ENCODE measurements at places on chromosomes 4 and X.

GRCh38 chr4:157918036-157918832 is 254.6 kb downstream of the GASK1B start:
- no peaks in the 10 kb centered on the region for H3K4me1 ChIP-seq
- no peak for DNase-seq
- H3K27ac ChIP-seq, result no peak overlapping the region
- H3K27me3 ChIP-seq, result no peaks in the 10 kb centered on the region

DNA sequence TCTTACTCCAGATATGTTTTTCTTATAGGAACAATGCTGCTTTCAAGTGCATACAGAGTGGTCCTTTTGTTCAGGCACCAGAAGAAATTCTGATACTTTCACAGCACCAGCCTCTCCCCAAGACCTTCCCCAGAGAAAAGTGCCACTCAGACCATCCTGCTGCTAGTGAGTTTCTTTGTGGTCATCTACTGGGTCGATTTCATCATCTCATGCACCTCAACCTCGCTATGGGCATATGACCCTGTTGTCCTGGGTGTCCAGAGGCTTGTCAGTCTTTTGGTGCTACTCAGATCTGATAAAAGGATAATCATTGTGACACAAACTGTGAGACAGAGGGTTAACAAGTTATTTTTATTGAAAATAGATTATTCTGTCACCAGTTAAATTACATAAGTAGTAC is 39.5 kb downstream of the WDR13 start:
- H3K27me3 ChIP-seq, result no peaks in the 10 kb centered on the region
- H3K4me1 ChIP-seq, result peaks cover 2% of the 10 kb centered on the region

- no peak overlapping the region for H3K27ac ChIP-seq
- no peaks in the 10 kb centered on the region for H3K4me1 ChIP-seq
- no peak overlapping the region for H3K4me3 ChIP-seq
- DNase-seq, result no peak
- H3K36me3 ChIP-seq, result peaks cover 9% of the 10 kb centered on the region
Measured at GRCh38 chrX:13750204-13750603, 15.7 kb downstream of the OFD1 start.

DNA sequence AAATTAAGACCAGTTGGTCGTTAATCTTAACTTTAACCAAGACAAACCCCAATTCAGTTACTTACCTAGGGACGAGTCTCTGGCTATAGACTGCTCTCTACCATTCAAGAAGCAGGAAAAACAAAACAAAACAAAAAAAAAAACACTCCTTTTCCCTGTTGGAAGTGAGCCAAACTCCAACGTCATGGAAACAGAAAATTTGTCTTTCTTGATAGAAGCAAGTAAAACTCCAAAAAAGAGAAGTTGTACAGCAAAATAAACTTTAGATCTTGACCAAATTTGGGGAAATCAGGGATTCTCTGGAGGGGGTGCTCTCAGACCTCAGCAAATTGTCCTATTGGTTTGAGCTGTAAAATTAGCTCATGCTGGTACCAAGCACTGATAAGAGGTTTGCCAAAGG is 3.7 kb downstream of the CNGA1 start:
- DNase-seq, result no peak
- H3K4me3 ChIP-seq, result no peak overlapping the region
- H3K4me1 ChIP-seq, result peaks cover 8% of the 10 kb centered on the region
- H3K36me3 ChIP-seq, result no peaks in the 10 kb centered on the region
- peaks cover 20% of the 10 kb centered on the region for H3K27me3 ChIP-seq
- H3K27ac ChIP-seq, result no peak overlapping the region

DNA sequence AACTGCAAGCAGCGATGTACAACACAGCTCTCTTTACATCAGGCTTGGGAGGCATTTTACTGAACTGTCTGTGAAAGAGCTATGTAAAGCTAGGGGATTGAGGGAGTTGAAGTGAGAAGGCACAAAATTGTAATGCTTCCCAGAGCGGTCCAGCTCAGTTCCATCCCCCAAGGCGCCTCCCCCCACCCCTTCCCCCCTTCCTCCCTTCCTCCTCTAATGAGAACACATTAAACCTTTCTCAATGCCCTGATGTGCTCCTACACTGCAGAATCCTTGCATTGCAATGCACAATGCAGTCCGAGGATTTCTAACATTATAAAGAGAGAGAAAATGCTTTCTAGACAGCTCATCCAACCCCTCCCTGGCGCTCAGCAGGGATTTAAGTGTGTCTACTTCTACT is 73.9 kb downstream of the CXXC4 start:
- no peaks in the 10 kb centered on the region for H3K36me3 ChIP-seq
- H3K4me3 ChIP-seq, result no peak overlapping the region
- H3K27ac ChIP-seq, result no peak overlapping the region
- H3K27me3 ChIP-seq, result no peaks in the 10 kb centered on the region

- H3K27me3 ChIP-seq, result no peaks in the 10 kb centered on the region
- H3K4me3 ChIP-seq, result no peak overlapping the region
- H3K27ac ChIP-seq, result no peak overlapping the region
- DNase-seq, result no peak
Measured at GRCh38 chrX:5031792-5032191, 1196.9 kb downstream of the NLGN4X start.

DNA sequence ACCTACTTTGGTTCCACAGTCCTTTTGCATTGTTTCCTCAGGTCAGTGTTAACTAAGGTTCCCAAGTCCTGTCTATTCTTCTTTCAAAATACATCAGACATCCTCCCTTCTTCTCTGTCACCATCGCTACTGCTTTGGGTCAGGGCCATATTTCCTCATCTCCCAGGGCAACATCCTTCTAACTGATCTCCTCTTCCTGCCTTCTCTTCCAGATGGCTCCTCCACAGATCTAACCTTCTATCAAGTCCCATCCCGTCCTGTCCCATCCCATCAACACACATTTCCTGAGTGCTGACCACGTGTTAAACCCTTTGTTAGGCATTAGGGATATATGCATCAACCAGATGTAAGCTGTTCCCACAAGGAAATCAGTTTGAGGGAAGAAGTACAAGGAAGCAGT is 25.9 kb downstream of the PLAC1 start:
- H3K27me3 ChIP-seq, result no peaks in the 10 kb centered on the region

Data from upper lobe of right lung (tissue), 1 donor.